ENCODE measurements at places on chromosomes 2 and 18. TPM values are rescaled to one million over a fixed set of nuclear protein-coding genes. Genes with fewer than 3 reads are reported as not detected.

Gene APLF
- polyA plus RNA-seq = 4.5 TPM

Gene CXCR2
- 0.44 TPM for polyA plus RNA-seq

Gene KCNIP3
- 15.4 TPM for polyA plus RNA-seq

Gene CNRIP1
- polyA plus RNA-seq = 24.7 TPM

Gene KLHL30
- 0.22 TPM for polyA plus RNA-seq

Gene LRP1B
- polyA plus RNA-seq = 0.97 TPM

Gene ARID5A
- polyA plus RNA-seq = 4.9 TPM

Gene PLCD4
- 6.2 TPM for polyA plus RNA-seq

Gene CCDC121
- polyA plus RNA-seq = 13.0 TPM

Gene CMPK2
- polyA plus RNA-seq = 5.5 TPM

Gene NCOA1
- 47.4 TPM for polyA plus RNA-seq

Gene CDH7
- polyA plus RNA-seq = 13.3 TPM

Gene CD207
- polyA plus RNA-seq = not detected

Gene ANKRD23
- 3.8 TPM for polyA plus RNA-seq

Gene APCDD1
- polyA plus RNA-seq = 142 TPM

Gene OTOS
- 0.31 TPM for polyA plus RNA-seq

Gene ABCB11
- polyA plus RNA-seq = not detected

Gene NAT8
- polyA plus RNA-seq = 29.0 TPM

Gene ADCYAP1
- polyA plus RNA-seq = 0.40 TPM

Gene GPR148
- not detected for polyA plus RNA-seq

Gene SULT1C2
- 53.1 TPM for polyA plus RNA-seq

Gene CYRIA
- polyA plus RNA-seq = 3.5 TPM

Gene MYO7B
- polyA plus RNA-seq = 17.7 TPM

Gene ARHGEF4
- polyA plus RNA-seq = 6.1 TPM

Gene RFX8
- polyA plus RNA-seq = 1.1 TPM

Gene CHRND
- polyA plus RNA-seq = 0.38 TPM

Gene NETO1
- 1.4 TPM for polyA plus RNA-seq

Gene CCT4
- 181 TPM for polyA plus RNA-seq

Gene CDK15
- 1.3 TPM for polyA plus RNA-seq

Gene PDCD1
- polyA plus RNA-seq = 0.40 TPM

Gene CGREF1
- 7.2 TPM for polyA plus RNA-seq

Gene XIRP2
- polyA plus RNA-seq = 0.17 TPM

All from right renal pelvis (tissue), 4 donors.